Activated T-cell treated with anti-CD3 and anti-CD28 coated beads, Interleukin-2, amount 50 U/mL, for 72 hours (primary cell): ENCODE measurements at places on chromosomes 7 and 10.

DNA sequence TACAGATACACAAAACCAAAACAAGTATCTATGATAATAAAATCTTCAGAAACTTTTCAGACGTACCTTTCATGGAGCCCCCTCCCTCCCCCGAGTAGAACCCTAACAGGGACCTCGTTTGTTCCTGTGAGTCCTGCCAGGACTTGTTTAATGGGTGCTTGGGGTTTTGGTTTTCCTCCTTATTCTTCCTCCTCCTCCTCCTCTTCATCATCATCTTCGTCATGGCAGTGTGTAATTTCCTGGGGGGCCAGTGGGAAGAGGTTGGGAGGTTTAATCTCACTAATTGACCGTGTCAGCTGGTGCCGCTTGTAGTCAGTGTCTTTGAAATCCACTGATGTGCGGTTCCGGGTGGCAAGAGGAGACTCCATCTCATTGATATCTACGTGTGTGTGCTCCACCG, 103.6 kb downstream of the NT5C2 start:
- no peak overlapping the region for H3K4me3 ChIP-seq
- no peak overlapping the region for H3K27ac ChIP-seq

DNA sequence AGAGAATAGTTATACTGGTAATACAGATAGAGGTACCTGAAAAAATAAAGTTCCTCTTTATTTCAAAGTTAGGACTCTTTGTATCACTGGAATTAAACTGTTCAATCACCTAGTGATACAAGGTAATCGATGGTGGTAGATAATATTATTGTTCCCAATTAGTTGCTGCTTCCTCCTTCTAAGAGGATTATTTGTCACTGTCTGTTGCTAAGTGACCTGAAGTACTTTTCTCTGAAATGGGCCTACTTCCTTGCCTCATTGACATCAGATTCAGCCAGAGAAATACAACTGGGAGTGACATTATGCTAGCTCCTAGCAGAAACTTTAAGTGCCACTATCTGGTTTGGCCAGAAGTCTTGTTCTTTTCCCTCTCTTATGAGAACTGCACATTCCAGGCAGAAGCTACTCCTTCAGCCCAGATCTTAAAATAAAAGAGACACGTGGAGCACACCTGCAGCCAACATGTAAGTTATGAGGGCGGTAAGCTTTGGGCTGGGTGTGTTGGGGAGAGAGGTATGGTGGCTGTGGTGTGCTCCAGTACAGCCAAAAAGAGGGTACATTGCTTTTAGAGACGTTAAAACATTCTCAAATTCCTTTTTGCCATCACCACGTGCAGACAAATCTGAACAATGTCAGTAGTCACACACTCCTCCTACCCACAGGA, 54.8 kb downstream of the MINDY3 start:
- peaks cover 11% of the 10 kb centered on the region for H3K4me1 ChIP-seq
- no peak for DNase-seq
- peaks cover 23% of the 10 kb centered on the region for H3K36me3 ChIP-seq
- no peak overlapping the region for H3K27ac ChIP-seq

DNA sequence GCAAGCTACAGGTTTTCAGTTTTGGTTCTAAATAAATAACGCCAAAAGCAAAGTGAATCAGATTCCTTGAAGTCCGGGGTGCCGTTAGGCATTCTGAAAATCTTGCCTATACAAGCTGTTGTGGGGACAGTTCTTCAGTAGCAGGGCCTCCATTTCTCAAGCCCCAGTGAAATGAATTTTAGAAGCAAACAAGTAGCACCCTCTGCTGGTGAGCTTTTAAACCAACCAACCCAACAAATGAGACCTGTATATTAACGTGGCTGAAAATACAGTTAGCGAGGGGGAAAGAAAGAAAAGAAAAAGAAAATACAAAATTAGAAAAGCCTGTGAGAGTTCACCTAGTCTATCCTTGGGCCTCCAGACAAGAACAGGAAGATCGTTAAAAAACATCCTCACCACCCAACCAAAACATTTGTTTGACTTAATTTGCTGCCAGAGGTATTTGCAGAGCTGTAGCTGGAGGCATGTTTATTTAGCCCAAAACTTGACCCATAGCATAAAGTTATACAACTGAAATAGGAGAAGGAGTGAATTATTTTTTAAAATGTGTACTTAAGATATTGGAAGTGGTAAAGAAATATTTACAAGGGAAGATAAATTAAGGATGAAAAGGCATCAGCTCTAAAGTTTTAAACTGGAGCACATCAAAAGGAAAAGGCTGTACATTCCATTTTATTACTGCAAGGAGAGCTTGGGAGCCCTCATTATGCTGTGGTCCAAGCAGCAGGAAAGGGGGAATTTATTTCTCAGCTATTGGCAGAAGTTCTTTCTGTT, 98.9 kb downstream of the DYNC1I1 start:
- H3K27ac ChIP-seq: no peak overlapping the region
- no peaks in the 10 kb centered on the region for H3K36me3 ChIP-seq
- DNase-seq: peak; percentile 6
- H3K27me3 ChIP-seq: peaks cover 27% of the 10 kb centered on the region
- no peaks in the 10 kb centered on the region for H3K4me1 ChIP-seq

- H3K4me1 ChIP-seq: no peaks in the 10 kb centered on the region
- no peak for DNase-seq
- no peaks in the 10 kb centered on the region for H3K36me3 ChIP-seq
- H3K27me3 ChIP-seq: no peaks in the 10 kb centered on the region
- no peak overlapping the region for H3K4me3 ChIP-seq
Observed at GRCh38 chr7:80635998-80636397, 2.4 kb upstream of the CD36 start.

GRCh38 chr7:139647085-139647484, 123.6 kb downstream of the CLEC2L start:
- H3K27ac ChIP-seq: peak overlapping the region; percentile 87
- H3K4me1 ChIP-seq: peaks cover 74% of the 10 kb centered on the region
- no peak for DNase-seq
- no peak overlapping the region for H3K4me3 ChIP-seq
- no peaks in the 10 kb centered on the region for H3K27me3 ChIP-seq
